ENCODE measurements at places on chromosomes 7 and 10. TPM values are rescaled to one million over a fixed set of nuclear protein-coding genes. Genes with fewer than 3 reads are reported as not detected.

- no peak for DNase-seq
These were observed 105.9 kb upstream of the CAV2 start for GRCh38 chr7:116393654-116394053.

DNA sequence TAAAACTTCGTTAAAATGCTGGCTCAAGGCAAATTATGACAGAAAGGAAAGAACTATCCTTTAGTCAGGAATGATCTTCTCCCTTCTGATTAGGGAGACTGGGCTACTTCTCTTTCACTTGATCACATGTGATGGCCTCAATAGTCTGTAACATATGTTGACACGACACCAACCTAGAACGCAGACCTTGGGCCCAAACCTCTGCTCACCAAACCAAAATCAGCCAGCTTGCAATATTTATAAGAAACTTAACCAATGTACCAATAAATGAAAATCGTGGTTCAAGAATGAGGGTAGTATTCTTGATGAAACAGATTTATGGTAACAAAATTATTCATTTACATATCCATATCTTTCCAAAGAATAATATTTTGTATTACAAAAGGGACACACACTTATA is 361.6 kb downstream of the SORCS1 start:
- DNase-seq: no peak

- no peak for DNase-seq
These were observed 53.3 kb upstream of the FAM180A start for GRCh38 chr7:135801877-135802276.

- no peak for DNase-seq
These were observed 90.6 kb downstream of the MTPN start for GRCh38 chr7:135886345-135887132.

DNA sequence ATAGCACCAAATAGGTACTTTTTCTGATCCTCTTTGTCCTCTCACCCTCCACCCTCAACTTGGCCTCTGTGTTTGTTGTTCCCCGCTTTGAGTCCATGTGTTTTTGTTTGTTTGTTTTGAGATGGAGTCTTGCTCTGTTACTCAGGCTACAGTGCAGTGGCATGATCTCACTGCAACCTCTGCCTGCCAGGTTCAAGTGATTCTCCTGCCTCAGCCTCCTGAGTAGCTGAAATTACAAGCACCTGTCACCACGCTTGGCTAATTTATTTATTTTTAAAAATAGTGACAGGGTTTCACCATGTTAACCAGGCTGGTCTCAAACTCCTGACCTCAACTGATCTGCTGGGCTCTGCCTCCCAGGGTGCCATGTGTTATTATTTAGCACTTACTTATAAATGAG is 5.3 kb downstream of the ZNF273 start:
- DNase-seq: no peak

- DNase-seq: no peak
These were observed 120.0 kb downstream of the UBE2H start for GRCh38 chr7:129832701-129833227.

- no peak for DNase-seq
These were observed 262.3 kb downstream of the PTEN start for GRCh38 chr10:88125766-88126165.

DNA sequence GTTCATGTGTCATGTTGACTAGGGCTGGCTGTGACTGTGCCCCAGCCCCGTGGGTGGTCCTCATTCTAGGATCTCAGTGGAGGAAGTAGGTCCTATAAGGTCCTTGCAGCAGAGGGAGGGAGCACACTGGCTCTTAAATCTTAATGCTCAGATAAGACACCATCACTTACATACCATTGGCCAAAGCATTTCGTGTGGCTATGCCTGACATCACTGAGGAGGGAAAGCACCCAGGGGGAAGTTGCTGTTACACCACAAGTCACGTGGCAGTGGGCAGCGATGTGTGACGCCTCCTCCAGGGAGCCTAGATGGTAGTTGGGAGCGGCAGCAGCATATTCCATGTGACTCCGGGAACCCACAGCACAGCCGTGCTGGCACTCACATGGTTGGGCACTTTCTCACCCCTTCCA is 224.7 kb upstream of the SH2B2 start:
- DNase-seq: no peak

GRCh38 chr10:117457071-117457810 is 82.0 kb upstream of the PDZD8 start:
- DNase-seq: no peak

- DNase-seq: no peak
These were observed 50.0 kb downstream of the ANLN start for GRCh38 chr7:36439624-36440023.

VSIR gene
- 0.16 TPM for total RNA-seq

INHBA gene
- 198 TPM for total RNA-seq

GNAT3 gene
- total RNA-seq: not detected

DYDC1 gene
- total RNA-seq: not detected

HOXA7 gene
- not detected for total RNA-seq

ABCB1 gene
- total RNA-seq: not detected

NUDT13 gene
- total RNA-seq: 2.8 TPM

NKX1-2 gene
- not detected for total RNA-seq

PIK3CG gene
- not detected for total RNA-seq

CHRM2 gene
- total RNA-seq: 30.0 TPM

PRSS37 gene
- total RNA-seq: not detected

LAMB1 gene
- 1,014 TPM for total RNA-seq

Measured in osteocyte (in vitro differentiated cells).